Muscle of back (tissue), 13 donors: ENCODE measurements at places on chromosomes 4 and X.

GRCh38 chr4:56655627-56656345, 25.3 kb downstream of the HOPX start:
- no peak for DNase-seq

DNA sequence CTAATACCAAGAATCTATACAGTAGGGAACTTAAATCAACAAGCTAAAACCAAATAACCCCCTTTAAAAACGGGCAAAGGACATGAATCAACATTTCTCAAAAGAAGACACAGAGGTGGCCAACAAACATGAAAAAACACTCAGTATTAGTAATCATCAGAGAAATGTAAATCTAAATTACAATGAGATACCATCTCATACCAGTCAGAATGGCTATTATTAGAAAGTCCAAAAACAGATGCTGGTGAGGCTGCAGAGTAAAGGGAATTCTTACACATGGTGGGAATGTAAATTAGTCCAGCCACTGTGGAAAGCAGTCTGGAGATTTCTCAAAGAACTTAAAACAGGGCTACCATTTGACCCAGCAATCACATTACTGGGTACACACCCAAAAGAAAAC, 167.8 kb downstream of the PACRGL start:
- DNase-seq, result no peak

DNA sequence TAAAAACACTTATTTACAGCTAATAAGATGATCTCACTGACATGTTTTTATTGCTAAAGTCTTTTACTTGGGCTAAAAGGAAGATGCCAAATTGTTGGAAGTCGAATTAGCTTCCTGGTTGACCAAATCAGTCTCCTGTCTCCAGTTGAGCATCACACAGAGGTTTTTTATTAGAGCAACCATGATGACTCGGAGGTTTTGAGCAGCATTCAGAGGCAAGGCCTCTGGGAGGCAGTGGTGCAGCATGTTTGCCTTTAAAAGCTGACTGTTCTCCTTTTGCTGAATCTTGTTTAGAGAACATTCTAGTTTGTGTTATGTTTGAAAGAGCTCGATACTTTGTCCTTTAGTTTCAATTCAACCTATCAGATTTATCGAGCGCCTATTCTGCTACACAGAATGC, 2.1 kb downstream of the UCHL1 start:
- DNase-seq, result peak; percentile 51

DNA sequence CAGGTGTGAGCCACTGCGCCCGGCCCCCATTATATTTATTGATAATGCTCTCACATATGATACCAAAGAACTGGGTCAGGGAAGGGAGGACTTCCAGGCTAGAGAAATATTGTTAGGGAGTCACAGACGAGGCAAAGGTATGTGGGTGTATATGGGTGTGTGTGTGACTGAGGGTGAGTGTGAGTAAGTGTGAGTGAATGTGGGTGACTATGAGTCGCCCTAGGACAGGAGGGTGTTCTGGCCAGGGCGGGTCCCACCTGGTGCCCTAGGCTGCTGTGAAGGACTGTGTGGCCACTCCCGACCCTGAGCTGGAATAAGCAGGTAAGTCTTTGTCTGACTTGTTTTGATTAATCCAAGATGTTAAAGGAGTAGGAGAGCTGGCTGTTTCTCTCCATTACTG, 34.4 kb downstream of the RWDD4 start:
- no peak for DNase-seq

GRCh38 chr4:180866933-180867643, 1376.1 kb upstream of the TENM3 start:
- no peak for DNase-seq

DNA sequence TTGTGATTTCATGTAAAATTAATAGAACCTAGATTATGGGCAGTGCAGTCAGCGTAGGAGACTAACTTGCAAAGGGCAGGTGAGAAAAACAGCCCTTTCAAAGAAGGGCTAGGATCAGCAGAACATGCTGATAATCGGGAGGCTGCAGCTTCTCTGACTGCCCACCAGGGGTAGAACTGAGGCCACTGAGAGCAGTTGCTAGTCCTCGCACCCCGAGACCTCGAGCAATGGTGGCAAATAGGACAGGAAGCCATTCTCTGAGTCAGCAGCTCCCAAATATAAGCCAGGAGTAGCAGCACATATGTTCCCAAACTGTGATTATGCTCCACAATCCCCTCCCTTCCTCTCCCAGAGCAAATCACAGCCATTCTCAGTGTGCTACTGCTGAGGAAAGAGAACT, 186.5 kb downstream of the MSL3 start:
- DNase-seq, result peak; percentile 46

- DNase-seq, result peak; percentile 19
Measured at GRCh38 chr4:4541040-4541631, 712 bp downstream of the STX18 start.

GRCh38 chr4:75637827-75638226, 7.5 kb upstream of the CDKL2 start:
- no peak for DNase-seq

GRCh38 chr4:170008371-170008770, 17.8 kb downstream of the MFAP3L start:
- no peak for DNase-seq

DNA sequence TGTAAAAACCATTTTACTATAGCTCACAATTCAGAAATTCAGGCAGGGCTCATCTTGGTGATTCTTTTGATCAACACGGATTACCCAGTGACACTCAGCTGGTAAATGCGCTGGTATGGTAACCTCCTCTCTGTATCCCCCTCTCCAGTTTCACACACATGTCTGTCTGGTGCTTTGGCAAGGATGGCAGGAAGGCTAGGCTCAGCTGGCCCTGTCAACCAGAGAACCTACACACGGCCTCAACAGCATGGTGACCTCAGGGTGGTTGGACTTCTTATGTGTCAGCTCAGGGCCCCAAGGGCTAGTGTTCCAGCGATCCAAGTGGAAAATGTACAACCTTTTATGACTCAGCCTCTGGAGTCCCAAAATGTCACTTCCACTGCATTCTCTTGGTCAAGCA, 55.7 kb upstream of the EOLA2 start:
- DNase-seq, result no peak

DNA sequence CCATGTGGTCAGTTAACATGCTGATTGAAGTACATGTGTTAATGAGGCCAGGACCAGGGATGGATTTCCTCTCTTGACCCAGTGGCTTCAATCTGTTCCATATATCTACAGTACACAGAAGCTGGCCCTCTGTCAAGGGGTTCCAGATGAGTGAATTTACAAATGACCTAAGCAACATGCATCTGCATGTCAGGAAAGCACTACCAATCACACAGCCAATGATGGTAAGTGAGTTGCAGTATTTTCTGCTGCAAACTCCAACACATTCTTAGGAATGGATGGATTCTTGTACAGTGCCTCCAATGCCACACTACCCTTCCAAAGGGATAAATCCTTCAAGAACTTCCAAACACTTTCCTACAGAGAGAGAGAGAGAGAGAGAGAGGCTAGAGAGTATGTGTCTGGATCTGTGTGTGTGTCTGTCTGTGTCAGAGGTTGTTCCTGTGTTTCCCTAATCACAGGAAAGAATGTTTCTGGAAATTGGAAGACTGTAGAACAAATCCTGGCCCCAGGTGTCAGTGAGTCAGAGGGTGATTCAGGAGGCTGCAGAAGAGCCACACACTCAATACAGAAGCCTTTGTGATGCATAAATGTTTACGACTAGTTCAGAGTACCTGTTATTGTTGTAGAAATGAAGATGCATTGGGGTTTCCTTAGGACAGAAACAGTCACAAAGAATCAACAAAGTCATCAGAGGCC, 107.5 kb downstream of the GUCY2F start:
- no peak for DNase-seq

- no peak for DNase-seq
Measured at GRCh38 chr4:147530134-147530533, 49.2 kb downstream of the EDNRA start.

DNA sequence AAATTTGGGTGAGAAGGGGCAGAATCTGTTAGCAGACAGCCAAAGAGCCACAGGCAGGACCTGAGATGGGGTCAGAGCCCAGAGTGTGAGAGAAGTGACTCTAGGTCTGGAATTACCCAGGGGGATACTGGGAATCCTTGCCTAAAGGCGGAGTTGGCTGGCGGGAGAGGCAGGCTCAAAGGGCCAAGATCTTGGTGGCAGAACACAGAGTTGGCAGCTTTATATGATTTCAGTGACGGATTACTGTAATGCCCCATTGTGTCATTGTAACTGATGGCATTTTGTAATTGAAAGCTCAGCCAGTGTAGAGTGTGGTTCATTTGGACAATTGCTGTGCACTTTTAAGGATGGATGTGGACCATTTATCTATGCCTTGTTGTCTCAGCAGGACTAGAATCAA, 77.3 kb downstream of the SMIM20 start:
- DNase-seq, result no peak
